ENCODE measurements at places on chromosomes 12 and 14.

GRCh38 chr14:28785096-28785952 is 18.7 kb downstream of the FOXG1 start:
- no peak for DNase-seq

DNA sequence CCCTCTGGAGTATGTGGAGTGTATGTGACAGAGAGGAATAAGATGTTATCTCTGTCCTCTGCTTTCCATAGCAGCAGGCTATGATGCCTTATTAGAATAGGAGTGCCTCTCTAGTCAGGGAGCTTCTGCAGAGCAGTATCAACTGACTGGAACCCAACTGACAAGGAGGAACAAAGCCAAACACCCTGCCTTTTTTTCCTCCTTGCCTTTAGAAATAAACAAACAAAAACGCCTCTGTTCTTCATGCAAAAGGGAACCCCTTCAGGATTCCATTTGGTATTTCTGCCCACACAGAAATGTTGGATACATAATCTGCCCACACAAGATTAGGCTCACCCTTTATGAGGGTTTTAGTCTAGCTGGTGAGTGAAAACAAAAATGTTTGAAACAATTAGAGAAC is 50.3 kb downstream of the VRK1 start:
- no peak for DNase-seq

DNA sequence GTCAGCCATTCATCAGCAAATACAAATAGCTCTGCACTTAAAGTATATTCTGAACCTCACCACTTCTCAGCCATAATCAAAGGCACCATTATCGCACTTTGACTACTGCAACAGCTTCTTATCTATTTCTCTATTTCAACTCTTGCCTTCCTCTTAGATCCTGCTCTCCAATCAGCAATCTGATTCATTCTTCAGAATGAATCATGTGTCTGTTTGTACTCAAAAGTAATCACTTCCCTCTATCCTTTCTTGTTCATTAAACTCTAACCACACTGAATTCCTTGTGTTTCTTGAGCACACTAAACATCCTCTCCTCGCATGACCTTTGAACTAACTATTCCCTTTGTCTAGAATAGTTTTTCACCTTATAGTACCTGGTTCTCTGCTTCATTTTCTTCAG is 12.8 kb upstream of the OR4E1 start:
- no peak for DNase-seq

- DNase-seq: no peak
These were observed 18.1 kb upstream of the WDR89 start for GRCh38 chr14:63659726-63660125.

DNA sequence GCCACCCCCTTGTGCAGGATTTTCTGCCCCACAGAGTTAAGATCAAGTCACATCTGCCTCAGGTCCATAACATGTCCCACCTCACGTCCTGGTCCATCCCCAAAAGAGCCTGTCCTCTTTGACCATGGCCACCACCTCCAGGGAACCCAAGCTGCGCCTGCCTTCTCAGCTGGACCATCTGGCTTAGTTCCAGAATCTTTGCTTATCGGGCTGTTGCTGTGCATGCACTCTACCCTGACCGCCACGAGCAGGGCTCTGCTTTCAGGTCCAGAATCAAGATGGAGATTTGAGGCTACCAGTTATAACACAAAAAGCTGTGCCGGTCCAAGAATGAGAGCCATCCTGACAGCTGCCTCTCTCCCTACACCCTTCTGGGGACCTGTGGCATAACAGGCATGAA is 326.7 kb downstream of the DPF3 start:
- no peak for DNase-seq

- no peak for DNase-seq
These were observed 43.3 kb upstream of the VPS33A start for GRCh38 chr12:122309564-122310121.

DNA sequence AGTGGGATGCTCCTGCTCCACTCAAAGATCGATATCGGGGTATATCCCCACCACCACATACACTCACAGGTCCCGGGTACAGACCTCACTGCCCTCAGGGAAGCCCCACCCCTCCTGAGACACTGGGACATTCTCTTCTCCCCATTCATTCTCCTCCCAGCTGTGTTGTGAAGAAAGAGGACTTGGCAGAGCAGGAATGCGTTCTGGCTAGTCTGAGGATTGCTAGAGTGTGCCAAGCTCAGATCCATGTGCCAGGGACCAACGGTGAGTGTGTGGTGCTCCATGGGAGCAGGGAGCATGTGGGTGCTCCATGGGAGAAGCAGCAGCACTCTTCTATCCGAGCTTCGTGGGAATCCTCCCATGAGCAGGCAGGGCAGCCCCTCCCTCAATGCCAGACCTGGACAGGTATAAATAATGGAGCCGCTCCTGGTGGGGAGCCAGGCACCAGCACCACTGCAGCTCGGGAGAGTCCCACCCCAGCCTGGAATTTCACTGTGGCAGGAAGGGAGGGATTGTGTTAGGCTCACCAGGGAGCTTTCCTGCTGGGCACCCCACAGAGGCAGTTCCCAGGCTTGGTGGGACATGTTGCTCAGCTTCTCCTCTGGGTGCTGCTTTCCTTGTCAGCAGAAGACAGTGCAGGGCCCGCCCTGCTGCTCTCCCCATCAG is 2.3 kb upstream of the KRT5 start:
- DNase-seq: no peak

DNA sequence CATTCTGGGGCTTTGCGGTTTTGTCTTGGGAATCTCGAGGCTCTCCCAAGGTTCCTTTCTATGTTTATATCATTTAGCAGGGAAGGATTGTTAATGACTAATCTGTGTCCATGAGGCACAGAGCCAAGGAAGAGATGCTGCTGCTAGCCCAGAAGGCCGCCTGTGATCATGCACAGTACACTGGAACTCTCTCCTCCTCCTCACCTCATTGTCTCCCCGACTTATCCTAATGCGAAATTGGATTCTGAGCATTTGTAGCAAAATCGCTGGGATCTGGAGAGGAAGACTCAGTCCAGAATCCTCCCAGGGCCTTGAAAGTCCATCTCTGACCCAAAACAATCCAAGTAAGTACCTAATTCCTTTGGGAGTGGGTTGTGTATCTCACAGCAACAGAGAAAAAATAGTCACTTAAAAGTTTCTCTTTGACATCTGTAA is at the start of gene NR1H4:
NR1H4 (plus strand) TSS at position 151 of the 435 bp plus-strand sequence. CDS start 19,458 bp downstream, outside the sequence.
- DNase-seq: no peak
